ENCODE measurements at places on chromosomes 13 and 19.

DNA sequence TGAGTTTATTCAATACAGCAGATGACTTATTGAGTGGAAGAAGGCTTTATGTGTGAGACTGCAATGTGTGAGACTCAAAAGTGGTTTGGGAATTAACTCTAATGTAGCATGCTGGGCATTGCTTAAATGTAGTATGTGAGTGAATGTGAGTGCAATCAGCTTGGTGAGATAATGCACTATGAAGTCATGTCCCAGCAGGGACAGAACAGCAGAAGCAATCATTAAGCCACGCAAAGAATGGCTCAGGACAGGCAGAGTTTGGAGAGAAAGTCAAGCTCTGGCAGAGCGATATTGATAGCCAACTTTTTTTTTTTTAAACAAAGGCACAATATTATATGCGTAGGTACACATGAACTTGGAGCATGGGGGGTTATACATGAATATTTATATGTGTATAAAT is 597.7 kb downstream of the GPC6 start:
- no peak overlapping the region for H3K4me3 ChIP-seq
- H3K27me3 ChIP-seq = no peaks in the 10 kb centered on the region

DNA sequence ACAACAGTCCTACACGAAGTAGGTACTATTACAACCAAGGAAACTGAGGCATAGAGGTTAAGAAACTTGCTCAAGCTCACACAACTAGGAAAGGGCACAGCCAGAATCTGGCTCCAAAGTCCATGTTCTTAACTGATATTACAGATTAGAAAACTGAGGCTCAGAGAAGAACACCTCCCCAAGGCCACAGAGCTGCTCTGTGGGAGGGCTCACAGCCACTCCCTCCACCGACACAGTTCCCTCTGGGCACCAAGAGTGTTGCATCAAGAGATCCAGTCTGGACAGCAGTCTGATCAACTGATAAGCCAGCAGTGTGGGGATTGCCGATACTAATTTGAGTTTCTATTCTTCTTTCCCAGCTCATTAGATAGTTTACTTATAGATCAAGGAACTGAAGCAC is 29.5 kb downstream of the SLC15A1 start:
- H3K27me3 ChIP-seq = peaks cover 5% of the 10 kb centered on the region
- H3K36me3 ChIP-seq = no peaks in the 10 kb centered on the region
- no peaks in the 10 kb centered on the region for H3K4me1 ChIP-seq
- H3K27ac ChIP-seq = no peak overlapping the region
- no peak for DNase-seq
- H3K4me3 ChIP-seq = no peak overlapping the region

DNA sequence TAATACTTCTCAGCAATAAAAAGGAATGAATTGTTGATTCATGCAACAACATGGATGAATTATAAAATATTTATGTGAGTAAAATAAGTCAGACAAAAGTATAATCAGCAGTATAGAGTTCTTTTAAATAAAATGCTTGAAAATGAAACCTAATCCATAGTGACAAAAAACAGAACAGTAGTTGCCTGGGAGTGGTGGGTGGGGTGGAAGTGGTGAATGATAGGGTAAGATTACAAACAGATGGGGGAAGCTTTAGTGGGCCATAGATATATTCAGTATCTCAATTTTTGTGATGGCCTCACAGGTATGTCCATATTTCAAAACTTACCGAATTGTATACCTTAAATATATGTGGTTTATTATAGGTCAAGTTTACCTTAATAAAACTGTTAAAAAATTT is 124.9 kb upstream of the UBL3 start:
- no peaks in the 10 kb centered on the region for H3K27me3 ChIP-seq
- no peak for DNase-seq
- H3K27ac ChIP-seq = no peak overlapping the region
- peaks cover 27% of the 10 kb centered on the region for H3K4me1 ChIP-seq
- no peaks in the 10 kb centered on the region for H3K36me3 ChIP-seq

GRCh38 chr13:97057176-97057575 is 62.9 kb upstream of the OXGR1 start:
- H3K4me1 ChIP-seq = no peaks in the 10 kb centered on the region
- H3K36me3 ChIP-seq = no peaks in the 10 kb centered on the region
- H3K27me3 ChIP-seq = peaks cover 9% of the 10 kb centered on the region
- no peak for DNase-seq
- H3K27ac ChIP-seq = no peak overlapping the region

DNA sequence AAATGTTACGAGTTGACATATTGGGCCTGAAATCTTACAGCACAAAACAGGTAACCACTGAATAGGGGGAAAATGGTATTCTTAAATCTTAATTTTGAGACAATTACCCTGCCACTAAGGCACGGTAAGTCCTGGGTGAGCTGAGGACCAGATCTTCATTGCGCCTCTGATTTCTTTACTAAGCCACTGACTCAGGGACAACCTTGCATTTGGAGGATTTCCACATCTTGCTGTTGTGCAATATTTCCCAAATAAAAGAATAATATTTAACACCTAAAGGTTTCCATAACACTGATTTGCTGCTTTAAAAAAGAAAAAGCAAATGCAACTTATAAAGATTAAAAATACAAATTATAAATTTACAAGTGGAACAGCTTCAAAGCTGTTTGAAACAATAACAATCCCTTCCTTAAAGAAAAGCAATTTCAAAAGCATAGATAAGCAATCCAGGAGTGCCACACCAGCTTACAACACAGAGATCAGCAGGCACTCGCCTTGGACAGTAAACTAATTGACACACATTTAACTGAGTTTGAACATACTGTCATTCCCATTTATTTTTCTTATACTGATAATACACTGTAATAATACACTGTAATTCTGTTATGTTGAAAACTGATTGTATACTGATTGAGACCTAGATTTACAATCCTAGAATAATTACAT is 79.6 kb upstream of the DOCK9 start:
- no peaks in the 10 kb centered on the region for H3K27me3 ChIP-seq
- H3K27ac ChIP-seq = no peak overlapping the region
- no peak overlapping the region for H3K4me3 ChIP-seq
- peaks cover 45% of the 10 kb centered on the region for H3K4me1 ChIP-seq
- H3K36me3 ChIP-seq = peaks cover 13% of the 10 kb centered on the region
- no peak for DNase-seq

- no peaks in the 10 kb centered on the region for H3K4me1 ChIP-seq
- no peak overlapping the region for H3K27ac ChIP-seq
- H3K36me3 ChIP-seq = no peaks in the 10 kb centered on the region
These were observed 674.6 kb upstream of the SGCG start for GRCh38 chr13:22506096-22506691.

GRCh38 chr13:103386341-103386740 is 320.1 kb upstream of the SLC10A2 start:
- no peak for DNase-seq
- H3K36me3 ChIP-seq = no peaks in the 10 kb centered on the region
- H3K27me3 ChIP-seq = no peaks in the 10 kb centered on the region
- no peak overlapping the region for H3K4me3 ChIP-seq
- no peak overlapping the region for H3K27ac ChIP-seq
- no peaks in the 10 kb centered on the region for H3K4me1 ChIP-seq

DNA sequence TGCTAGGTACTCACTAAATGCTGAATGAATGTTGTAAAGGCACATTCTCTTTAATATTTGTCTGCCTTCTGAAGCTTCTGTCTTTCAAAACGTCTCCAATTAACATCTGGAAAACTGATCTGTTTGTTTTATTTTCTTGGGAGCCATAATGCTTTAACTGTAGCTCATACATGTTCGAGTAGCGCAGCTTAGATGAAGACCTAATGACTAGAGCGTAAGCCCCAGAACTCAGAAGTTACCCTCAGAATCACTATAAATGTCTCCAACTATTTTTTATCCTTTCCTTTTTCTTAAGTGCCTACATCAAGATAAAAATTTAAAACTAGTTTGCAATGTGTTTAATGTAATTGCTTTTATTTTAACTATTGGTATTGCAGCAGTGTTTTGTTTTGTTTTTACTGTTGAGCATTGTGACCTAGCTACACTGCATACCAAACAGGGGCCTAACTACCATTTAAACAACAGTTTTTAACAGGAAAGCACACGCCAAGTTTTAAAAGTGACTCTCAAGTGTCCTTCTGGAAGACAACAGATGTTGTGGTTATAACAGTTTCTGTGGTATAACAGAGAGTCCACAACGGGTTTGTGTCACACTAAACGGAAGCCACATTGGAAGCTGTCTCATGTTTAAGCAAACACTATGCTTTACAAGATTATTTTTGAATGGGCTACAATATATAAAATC is 42.0 kb downstream of the MRPL57 start:
- H3K27ac ChIP-seq = peak overlapping the region; percentile 67
- peaks cover 10% of the 10 kb centered on the region for H3K36me3 ChIP-seq
- H3K27me3 ChIP-seq = peaks cover 51% of the 10 kb centered on the region
- H3K4me1 ChIP-seq = peaks cover 20% of the 10 kb centered on the region
- DNase-seq = peak; percentile 49
- H3K4me3 ChIP-seq = peak overlapping the region; percentile 19

DNA sequence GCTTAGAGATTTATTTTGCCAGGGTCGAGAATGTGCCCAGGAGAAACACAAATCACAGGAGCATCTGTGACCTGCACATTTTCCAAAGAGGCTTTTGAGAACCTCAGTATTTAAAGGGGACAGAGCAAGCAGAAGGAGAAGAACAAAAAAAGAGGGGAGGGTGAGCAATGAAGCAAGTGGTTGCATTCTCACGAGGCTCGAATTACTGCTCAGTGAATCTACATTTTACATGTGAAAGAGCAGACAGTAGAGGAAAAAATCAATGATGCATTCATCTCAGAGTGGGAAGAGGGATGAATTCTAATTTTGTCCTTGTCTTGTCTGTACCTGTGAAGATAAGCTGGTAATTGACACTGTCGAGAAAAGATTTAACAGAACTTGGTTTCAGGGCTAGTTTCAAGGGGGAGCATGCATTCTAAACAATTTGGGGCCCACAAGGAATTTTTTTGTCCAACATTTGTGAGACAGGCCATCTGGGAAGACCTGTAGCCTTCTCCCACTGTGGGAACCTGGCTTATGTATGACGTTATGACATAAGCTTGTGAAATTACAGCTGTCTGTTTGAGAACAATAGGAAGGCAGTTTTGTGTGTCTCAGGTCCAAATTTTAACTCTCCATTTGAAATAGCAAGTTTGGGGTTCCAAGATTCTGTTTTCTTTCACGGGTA is 855.1 kb downstream of the SLITRK5 start:
- H3K4me3 ChIP-seq = no peak overlapping the region
- no peaks in the 10 kb centered on the region for H3K4me1 ChIP-seq
- no peak for DNase-seq
- H3K36me3 ChIP-seq = no peaks in the 10 kb centered on the region
- no peak overlapping the region for H3K27ac ChIP-seq

- H3K27me3 ChIP-seq = peaks cover 8% of the 10 kb centered on the region
- no peak overlapping the region for H3K4me3 ChIP-seq
- no peak for DNase-seq
- H3K36me3 ChIP-seq = no peaks in the 10 kb centered on the region
These were observed 31.9 kb upstream of the ATP11A start for GRCh38 chr13:112657850-112658445.

- peak overlapping the region; percentile 35 for H3K4me3 ChIP-seq
- peaks cover 28% of the 10 kb centered on the region for H3K36me3 ChIP-seq
- peak overlapping the region; percentile 79 for H3K27ac ChIP-seq
- H3K4me1 ChIP-seq = peaks cover 34% of the 10 kb centered on the region
- DNase-seq = no peak
These were observed 9.7 kb downstream of the MKNK2 start for GRCh38 chr19:2041433-2041682.

- peaks cover 7% of the 10 kb centered on the region for H3K27me3 ChIP-seq
- H3K4me3 ChIP-seq = no peak within 1 kb of the TSS
- no peaks in the 10 kb centered on the region for H3K36me3 ChIP-seq
- H3K27ac ChIP-seq = no peak within 1 kb of the TSS
- DNase-seq = peak; percentile 92
- H3K4me1 ChIP-seq = peaks cover 10% of the 10 kb centered on the region
These were observed at the start of gene GNG7 for GRCh38 chr19:2702170-2703076. Gene GNG7, minus strand, starts transcription at chr19:2702694. Its CDS starts 182,006 bp downstream, at chr19:2520688.

DNA sequence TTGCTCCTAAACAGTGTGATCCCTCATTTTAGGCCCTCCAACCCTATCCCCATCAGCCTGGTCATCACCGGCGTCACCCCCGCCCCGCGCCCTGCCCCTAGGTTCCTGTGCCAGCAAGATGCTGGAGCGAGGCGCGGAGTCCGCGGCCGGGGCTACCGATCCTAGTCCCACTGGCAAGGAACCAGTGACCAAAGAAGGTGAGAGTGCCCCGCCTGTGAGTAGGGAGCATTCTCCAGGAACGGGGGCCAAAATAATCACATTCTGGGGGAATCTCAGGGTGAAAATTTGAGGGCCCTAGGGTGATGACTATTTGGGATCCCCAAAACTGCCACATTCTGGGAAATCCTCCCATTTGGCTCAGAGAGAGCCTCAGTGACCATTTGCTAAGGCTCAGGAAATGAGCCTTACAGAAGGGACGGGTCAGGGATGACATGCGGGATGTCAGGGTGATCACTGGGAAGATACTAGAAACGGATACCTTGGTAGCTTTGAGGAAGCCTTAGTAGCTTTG is 1.4 kb downstream of the ZNF575 start:
- H3K27ac ChIP-seq = peak overlapping the region; percentile 98
- peak overlapping the region; percentile 86 for H3K4me3 ChIP-seq
- H3K36me3 ChIP-seq = peaks cover 26% of the 10 kb centered on the region
- H3K4me1 ChIP-seq = peaks cover 23% of the 10 kb centered on the region

DNA sequence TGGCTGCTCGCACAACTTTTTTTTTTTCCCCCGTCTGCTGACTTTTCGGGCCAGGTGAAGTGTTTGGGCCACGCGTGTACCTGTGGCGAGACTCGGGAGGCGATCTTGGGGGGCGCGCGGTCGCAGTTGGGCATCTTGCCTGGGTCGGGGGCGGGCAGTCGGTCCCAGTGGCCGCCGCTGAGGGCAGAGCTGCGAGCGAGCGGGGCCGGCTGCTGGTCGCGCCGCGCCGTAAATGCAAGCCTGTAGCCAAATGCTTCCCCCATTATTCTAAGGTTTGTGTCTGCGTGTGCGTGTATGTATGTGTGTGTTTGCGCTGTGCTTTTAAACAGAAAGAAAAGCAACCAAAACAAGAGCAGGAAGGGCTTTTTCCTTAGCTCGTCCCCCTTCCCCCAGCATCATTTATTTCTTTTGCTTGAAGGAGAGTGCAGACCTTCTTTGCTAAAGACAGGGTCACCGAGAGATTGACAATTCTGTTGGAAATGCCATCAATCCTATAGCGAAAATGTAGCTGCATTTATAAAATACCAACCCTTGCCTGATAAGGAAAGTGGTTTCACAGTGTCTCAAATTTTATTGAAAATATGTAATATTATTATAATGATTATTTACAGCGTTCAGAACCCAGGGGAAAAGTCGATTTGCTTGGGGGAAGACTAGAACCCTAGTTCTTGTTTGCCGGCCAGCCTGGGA is 143.2 kb upstream of the ZNF536 start:
- no peak for DNase-seq
- H3K4me3 ChIP-seq = peak overlapping the region; percentile 41
- H3K27me3 ChIP-seq = peaks cover 68% of the 10 kb centered on the region

- no peak for DNase-seq
- H3K27ac ChIP-seq = no peak overlapping the region
- H3K4me1 ChIP-seq = no peaks in the 10 kb centered on the region
These were observed 4.7 kb upstream of the ACOD1 start for GRCh38 chr13:76943646-76944045.

- H3K36me3 ChIP-seq = peaks cover 12% of the 10 kb centered on the region
- H3K4me1 ChIP-seq = peaks cover 43% of the 10 kb centered on the region
- no peak overlapping the region for H3K27ac ChIP-seq
- DNase-seq = no peak
- H3K4me3 ChIP-seq = no peak overlapping the region
These were observed 14.3 kb downstream of the ACTL9 start for GRCh38 chr19:8684001-8684902.

- H3K4me3 ChIP-seq = no peak overlapping the region
- H3K27ac ChIP-seq = no peak overlapping the region
- H3K27me3 ChIP-seq = peaks cover 12% of the 10 kb centered on the region
- H3K36me3 ChIP-seq = no peaks in the 10 kb centered on the region
- DNase-seq = no peak
These were observed 113.9 kb downstream of the SLC7A1 start for GRCh38 chr13:29481603-29482002.

Measured in activated CD4-positive, alpha-beta memory T cell treated with anti-CD3 and anti-CD28 coated beads, Interleukin-2, amount 10 ng/mL, durations not matched to agents 7 days and 5 days (primary cell).